ENCODE measurements at places on chromosomes 5 and 9.
A peak's percentile ranks its signal among the peaks of the same experiment; 100 is the strongest.

DNA sequence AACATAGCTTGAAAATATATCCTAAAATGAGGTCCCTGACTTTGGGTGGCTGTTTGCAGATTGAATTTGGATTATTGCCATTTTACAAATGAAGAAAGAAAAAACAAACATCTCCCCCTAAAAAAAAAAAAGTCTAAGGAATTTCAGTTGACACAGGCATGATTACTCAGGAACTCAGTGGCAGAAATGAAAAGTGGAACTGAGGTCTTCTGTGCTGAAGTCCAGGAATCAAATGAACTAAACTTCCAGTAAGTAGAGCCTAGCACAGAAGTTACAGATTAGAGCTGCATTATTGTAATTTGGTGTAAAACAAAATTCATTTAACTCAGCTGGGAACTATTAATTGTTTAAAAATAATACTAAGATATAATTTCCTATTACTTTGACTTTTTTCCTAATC is 26.7 kb downstream of the FAM170A start:
- DNase-seq = no peak

DNA sequence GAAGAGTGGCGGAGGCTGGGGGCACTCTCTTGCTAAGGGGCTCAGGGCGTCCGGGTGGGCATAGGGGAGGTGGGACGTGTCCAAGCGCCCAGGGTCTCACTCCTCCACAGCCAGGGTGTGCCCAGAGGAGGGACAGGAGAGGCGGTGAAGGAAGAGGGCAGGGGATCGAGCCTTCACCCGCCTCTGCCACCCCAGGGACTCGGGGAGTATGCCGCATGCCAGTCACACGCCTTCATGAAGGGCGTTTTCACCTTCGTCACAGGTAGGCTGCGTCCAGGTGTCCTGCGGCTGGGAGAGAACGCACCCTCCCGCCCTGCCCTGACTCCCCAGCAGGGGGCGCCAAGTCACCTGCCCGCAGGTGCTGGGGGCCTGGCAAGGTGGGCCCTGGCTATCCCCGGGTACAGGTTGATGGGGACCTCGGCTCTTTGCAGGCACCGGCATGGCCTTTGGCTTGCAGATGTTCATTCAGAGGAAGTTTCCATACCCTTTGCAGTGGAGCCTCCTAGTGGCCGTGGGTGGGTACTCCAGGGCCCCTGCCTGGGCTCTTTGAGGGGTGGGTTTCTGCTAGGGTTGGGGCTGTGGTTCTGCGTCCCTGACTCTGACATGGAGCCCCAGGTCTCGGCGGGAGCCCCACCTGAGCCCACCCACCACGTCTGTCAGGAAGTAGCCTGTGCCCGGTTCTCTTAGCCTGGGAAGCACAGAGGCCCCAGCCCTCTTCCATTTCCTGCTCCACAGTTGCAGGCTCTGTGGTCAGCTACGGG is 552 bp downstream of the TMEM141 start:
- peak; percentile 53 for DNase-seq

DNA sequence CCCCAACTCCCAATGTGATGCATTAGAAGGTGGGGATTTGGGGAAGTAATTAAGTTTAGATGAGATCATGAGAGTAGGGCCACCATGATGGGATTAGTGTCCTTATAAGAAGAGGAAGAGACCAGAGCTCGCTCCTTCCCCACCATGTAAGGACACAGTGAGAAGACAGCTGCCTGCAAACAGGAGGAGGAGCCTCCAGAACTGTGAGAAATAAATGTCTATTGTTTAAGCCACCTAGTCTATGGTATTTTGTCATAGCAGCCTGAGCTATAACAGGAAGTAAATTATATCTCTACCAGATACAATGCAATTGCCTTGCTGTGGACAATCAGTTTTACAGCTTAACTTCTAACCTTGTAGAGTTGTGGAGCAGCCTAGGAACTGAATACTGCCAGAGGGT is 58.0 kb downstream of the ANKRD33B start:
- no peak for DNase-seq

GRCh38 chr9:135914921-135915320 is 7.6 kb upstream of the CAMSAP1 start:
- no peak for DNase-seq

DNA sequence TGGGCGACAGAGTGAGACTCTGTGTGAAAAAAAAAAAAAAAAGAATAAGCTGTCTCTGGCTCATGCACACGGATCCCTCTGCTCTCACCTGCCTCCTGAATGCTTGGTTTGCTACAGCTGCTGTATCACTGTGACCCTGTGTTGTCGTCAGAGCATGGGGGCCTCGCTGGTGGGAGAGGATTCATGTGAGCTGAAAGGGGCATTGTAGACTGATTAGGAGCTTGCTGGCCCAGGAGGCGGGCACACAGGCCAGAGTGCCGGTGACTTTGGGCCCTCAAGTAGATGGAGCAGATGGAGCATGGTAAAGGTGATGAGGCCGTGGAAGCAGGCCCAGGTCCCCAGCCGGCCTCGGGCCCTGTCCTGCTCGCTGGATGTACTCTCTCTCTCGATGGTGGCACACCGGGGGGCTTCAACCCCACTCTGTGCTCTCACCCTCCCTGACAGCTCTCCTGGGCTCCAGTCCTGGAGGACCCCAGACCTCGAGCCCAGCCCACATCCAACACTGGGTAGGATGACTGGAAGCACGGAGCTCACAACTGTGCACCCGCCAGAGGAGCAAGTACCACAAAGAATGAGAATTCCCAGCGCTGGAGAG is 7.1 kb downstream of the FLT4 start:
- DNase-seq = no peak

Data from adipocyte (in vitro differentiated cells).